Activated CD4-positive, alpha-beta T cell treated with anti-CD3 and anti-CD28 coated beads for 24 hours (primary cell): ENCODE measurements at places on chromosomes 2 and 18.

DNA sequence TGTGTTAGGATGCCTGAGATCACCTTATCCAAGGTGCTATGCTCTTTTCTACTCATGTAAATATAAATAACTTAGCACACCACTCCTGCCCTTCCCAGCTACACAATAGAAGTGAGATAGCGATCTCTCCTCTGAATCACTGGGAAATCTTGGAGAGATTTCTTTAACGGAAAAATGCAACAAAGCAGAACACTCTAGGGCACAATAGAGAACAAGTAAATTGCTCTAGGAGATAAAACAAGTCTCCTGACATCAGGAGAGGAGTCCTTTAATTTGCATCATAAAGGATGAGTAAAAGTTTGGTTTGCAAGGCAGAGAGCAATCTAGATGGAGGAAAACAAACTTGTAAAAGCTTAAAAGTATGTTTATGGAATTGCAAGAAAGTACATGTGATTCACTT is 224.1 kb downstream of the PAX3 start:
- no peak for DNase-seq

DNA sequence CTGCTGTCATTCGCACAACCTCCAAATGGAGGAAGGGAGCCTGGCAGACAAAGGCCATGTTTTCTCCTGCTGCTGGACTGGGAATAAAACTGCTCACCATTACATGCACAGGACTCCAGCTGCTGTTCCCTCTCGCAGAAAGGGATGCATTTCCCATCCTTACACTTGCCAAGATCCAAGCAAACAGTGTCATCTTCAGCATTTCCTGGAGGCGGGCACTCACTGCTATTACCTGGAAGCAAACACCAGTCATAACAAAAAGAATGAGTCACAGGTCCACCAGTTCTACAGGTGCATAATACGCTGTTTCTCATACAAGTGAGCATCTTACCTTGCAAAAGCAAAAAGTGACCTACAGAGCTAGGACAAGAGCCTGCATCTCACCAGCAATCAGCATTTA is 22.7 kb downstream of the IAH1 start:
- DNase-seq, result no peak

DNA sequence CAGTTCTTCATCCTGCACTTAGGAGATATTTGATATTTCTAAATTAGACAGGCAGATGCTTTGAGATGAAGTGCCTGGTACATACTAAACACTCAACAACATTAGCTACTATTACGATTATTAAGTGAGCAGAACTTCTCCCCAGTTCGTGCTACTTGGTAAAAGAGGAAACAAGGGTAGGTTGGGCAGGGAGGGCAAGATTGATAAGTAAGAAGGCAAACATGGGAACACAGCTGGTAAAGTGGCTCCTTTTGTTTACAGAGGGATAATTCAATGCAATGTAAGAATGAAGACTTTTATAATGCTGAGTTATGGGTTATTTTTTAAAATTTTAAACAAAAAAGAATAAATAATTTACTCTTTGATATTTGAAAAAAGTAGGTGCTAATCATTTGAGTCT is 15.9 kb upstream of the WIPF1 start:
- DNase-seq, result no peak

GRCh38 chr2:40455661-40456060 is 3.8 kb upstream of the SLC8A1 start:
- DNase-seq, result no peak

DNA sequence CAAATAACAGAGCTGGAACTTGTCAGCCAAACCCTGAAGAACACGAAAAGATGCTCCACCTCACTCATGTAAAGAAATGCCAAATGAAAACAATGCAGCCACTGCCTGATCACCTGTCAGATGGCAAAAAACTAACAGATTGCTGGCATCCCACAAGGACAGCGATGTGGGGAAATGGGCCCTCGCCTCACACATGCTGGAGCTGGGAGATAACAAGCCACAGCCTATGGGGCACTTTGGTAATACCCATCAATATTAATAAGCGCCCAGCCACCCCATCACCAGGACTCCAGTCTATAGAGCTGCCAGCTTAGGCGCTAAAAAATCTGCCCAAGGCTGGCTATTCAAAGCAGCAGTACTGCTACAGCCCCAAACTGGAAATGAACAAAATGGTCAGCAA is 27.0 kb downstream of the TFCP2L1 start:
- no peak for DNase-seq

DNA sequence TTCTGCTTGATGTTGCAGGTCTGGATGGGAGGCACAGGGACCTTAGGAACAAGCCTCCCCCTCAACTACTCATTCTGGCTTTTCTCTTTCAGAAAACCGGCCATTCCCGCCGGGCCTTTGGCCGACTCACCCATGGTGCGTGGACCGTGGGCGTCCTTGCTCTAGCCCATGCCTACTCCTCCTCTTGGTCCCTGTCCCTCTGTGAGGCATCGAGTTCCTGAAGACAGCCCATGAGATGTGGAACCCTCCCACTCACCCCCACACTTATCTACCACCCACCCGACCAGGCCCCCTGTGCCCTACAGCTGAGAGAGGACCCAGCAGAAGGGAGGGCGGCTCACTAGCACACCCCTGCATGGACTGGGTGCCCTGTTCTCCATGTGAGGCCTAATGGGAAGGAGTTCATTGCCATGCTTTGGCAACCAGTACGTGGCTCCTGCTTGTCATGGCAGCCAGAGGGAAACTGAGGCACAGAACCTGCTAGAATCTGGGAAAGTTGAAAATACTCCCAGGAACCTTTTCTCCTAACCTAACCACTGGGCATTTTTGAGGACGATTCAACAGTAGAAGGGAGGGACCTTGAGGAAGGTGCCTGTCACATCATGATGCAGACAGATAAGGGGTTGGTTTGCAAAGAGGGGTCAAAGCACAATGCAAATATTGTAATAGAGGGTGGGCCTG is 8.5 kb downstream of the SPEG start:
- DNase-seq, result no peak

DNA sequence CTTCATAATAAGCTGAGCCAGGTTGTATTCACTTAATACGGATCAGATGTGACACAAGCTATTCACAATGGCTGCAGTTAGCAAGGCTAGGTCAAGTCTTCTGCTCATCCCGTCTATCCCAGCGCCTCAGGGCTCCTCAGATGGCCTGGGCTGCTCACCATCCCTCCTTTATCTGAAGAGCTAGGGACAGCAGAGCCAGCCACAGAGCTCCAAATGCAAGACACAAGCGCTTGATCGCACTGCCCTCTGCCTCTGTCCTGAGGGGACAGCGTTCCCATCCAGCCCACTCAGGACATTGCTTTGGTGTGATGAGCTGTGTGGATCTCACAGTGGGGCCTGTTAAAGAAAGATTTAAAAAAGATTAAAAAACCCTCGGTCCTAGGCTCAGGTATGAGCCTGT is 254.4 kb upstream of the HS6ST1 start:
- DNase-seq, result no peak

DNA sequence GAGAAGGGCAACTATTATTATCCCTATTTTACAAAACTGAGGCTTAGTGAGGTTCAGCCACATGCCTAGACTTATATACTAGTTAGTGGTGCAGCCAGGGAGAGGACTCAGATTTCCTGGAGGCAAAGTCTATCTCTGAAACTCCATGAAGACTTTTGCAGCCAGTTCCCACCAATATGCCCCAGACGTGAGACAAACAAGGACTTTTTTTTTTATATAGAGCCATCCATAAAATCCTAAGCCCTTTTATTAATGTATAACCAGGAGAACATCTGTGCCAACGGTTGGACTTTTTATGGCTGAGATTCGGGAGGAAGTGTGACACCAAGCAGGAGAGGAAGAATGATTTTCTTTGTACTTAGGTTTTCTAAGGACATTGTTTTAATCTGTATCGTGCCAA is 29.9 kb downstream of the LIPG start:
- no peak for DNase-seq

GRCh38 chr2:203886661-203887151 is 19.1 kb downstream of the CTLA4 start:
- no peak for DNase-seq

GRCh38 chr2:208698114-208698513 is 291.5 kb downstream of the PTH2R start:
- DNase-seq, result no peak

DNA sequence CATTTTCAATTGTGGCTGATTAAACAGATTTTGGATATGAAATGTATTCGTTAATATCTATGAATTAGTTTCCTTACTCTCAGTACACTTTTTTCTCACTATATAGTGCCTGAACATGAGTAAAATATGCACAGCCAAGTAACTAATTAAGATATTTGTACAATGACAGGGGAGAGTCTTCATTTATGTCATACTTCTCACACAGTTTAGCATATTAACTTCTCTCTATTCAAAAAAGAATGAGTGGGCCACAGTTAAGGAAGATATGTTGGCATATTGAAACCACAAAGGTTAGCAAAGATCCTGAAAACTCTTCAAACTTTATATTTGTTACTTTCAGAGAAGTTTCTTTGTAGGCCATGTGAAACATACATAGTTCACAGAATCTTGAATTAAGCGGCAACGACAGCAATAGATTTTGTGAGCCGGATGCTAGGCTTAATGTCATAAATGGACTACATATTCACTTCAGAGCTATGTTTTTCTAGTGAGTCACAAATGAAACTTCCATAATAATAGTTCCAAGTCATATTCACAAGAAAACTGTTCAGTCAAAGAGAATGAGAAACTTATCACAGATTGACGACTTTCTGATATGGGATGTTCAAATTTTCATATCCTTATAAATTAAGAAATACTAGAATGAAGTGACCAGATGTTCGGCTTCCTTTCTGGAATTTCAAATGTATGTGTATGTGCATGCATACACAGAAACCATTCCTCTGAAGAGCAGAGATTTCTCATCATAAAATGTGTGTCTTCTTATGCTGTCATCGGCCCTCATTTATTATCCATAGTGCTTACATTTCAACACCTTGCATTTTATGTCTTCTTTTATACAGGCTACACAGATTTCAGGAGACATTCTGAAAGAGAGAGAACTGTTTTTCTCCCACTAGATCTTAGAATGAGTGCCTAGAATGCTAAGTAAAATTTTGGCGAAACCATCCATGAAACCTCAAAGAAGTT is 584.0 kb downstream of the SATB2 start:
- DNase-seq, result no peak

DNA sequence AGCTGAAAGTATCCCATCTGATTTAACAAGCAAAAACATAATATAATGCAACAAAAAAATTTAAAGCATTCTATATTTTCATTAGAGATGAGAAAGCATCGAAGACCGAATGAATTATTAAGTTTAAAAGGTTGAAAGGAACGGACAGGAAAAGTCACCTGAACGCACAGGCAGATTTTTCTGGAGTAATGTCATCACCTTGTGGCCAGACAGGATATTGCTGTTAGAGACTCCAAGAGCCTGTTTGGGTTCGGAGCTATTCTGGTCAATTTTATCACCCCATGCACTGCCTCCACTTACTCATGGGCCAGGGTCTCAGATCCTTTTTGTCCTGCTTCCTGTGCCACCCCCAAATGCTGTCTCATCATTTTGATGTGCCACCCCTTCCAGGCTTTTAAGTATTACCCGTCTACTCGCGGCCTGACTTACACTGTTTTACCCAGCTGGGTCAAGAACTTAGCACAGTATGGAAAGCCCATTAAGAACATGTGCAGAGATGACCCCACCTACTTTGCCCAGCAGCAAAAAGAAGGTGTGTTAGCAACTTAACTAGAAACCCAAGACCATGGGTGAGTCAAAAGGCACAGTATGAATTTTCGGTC is 27.3 kb downstream of the GKN2 start:
- peak; percentile 35 for DNase-seq

GRCh38 chr2:98355881-98356280 is 9.6 kb downstream of the CNGA3 start:
- DNase-seq, result no peak

GRCh38 chr18:32698153-32698552 is 74.7 kb downstream of the KLHL14 start:
- DNase-seq, result no peak

DNA sequence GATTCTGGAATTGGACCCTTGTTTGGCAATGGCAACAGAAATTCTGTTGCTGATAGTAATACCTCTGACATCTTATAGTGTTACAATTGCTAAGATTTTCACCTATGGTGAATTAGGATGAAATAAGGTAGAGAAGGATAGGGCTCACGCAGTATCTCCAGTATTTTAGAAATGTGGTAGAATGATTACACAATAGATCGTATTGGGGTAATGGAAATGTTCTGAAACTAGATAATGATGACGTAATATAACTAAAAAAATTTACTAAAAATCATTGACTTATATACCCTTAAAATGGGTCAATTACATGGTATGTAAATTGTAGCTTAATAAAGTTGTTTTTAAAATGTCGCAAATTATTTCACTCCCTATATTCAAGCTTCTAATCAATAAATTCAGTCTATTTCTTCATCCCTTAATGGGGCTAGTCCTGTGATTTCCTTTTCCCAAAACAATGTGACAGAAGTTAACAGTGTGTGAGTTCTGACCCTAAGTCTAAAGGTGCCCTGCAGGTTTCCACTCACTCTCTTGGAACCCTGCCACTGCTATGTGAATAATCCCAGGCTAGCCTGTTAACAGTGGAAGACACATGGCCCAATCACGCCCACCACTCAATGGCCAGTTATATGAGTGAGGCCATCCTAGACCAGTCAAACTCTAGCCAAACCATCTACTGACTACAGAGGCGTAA is 31.2 kb downstream of the USP37 start:
- DNase-seq, result no peak

- no peak for DNase-seq
Observed at GRCh38 chr2:239780236-239780994, 244.7 kb downstream of the NDUFA10 start.

- DNase-seq, result no peak
Observed at GRCh38 chr2:112639936-112640335, 5.8 kb upstream of the SLC20A1 start.

DNA sequence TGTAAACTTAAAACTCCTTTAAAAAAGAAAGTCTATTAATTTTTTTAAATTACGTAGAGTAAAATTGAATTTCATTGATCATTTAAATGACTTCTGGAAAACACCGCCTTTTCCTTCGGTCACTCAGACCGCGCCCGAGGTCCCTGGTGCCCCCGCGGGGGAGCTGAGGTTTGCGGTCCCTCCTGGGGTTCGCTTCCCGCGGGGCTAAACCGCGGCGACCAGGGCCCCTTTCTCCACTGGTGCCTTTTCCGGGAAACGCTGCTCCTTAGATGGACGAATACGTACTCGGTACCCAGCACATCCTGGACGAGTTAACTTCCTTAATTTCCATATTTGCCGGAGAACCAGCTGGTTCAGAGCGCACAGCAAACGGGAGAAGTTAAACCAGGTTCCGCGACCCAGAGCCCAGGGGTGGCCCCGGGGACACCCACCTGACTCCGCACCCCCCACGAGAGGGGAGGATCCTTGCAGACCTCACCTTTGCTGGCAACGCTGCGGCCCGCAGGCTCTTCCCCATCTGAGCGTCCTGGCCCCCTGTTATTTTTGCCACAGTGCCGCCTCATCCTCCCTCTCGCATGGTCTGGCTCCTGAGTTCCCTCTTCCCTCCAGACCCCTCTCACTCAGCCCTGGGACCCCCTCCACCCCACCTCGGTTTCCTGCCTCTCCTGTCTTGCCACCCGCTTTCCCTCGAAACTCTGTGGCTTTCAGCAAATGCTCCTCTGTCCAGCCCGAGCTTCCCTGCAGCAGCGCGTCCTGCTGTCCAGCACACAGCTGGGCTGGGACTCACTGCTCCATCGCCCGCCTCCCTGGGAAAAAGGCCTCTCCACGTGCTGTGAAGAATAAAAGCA is 420.0 kb upstream of the MYT1L start:
- DNase-seq, result no peak

- DNase-seq, result no peak
Observed at GRCh38 chr2:32291746-32292145, 14.0 kb downstream of the YIPF4 start.

- no peak for DNase-seq
Observed at GRCh38 chr18:76757335-76757734, 65.0 kb upstream of the ZNF236 start.
